ENCODE measurements at places on chromosomes 16 and 17.

DNA sequence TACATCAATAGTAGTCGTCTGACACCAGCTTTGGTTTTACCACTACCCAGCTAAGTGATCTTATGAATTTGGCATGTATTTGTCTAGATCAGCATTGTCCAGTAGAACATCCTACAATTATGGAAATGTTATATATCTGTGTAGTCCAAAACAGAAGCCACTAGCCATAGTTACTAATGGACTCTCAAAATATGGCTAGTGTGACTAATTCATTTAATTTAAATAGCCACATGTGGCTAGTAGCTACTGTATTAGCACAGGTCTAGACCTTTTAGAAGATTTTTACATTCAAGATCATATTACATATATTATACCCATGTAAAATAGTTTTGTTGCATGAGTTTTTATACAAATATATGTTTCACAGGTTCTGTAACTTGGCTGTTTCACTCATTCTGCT lies 27.0 kb upstream of the NFAT5 start:
- DNase-seq: no peak

DNA sequence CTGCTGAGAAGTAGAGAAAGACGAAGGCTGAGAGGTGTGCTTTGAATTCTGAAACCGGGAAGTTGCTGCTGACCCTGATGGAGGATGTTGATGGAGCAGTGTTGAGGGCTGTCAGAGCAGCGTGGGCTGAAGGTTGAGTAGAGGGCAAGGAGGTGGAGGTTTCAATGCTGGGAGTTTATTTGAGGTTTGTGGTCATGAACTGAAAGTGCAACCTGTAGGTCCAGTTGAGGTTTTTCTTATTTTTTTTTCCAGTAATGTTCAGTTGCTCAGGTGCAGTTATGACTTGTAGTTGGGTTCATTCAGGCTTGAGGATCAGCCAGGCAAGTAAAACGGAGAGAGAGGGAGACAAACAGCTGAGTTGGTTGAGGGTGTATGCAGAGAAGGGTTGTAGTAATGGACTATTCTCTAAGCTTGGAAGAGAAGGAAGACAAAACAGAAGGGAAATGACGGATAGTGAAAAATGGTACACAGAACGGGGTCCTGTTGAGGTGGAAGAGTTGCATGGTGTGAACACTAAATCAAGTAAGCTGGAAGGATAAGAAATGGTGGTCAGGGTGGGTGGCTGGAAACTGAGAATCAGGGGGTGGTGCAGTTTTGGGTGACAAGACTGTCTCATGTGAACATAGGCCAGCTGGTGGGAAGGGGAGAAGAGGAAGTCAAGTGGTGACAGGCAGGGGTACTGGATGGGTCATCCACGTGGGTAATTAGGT lies 8.7 kb upstream of the UBE2G1 start:
- DNase-seq: no peak

- peak; percentile 24 for DNase-seq
These were observed 6.1 kb downstream of the DRG2 start for GRCh38 chr17:18093616-18094408.

GRCh38 chr17:68580236-68580770 lies 20.9 kb downstream of the FAM20A start:
- DNase-seq: peak; percentile 67

DNA sequence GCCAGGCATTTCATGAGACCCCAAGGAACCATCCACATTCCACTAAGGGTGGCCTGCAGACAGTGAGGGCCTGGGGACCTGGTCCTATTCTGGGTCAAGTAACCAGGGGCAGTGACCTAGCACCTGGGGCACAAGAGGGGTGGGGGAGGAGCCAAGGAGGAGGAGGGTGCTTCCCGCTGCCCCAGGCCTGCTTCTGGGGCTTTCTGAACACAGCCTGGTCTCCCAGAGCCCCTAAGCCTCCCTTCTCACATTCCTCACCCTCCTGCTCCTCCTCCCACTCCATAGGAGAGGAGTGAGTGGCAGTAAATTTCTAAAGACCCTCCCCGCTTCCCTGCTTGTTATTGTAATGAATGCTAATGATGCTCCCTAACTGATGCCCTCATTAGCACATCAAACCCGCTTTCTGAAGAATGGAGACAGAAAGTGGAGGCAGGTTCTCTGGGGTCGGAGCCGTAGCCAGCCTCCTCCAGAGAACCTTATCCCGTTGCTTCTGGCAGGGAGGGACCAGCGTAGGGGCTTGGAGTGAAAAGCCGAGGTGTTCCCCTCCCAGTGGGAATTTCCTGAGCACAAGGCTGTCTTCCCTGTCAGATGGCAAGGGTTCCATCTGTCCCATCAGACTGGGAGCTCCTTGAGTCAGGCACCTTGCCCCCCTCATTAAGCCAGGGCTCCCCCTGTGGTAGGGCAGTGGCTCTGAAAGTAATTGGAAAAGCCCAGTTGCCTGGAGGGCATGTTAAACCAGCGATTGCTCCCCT lies 3.7 kb upstream of the SRCIN1 start:
- DNase-seq: no peak

GRCh38 chr16:681746-682427 lies 1.7 kb downstream of the STUB1 start:
- DNase-seq: no peak

GRCh38 chr16:85164838-85165516 lies 52.7 kb upstream of the CIBAR2 start:
- no peak for DNase-seq

GRCh38 chr16:49859125-49859811 lies 3.4 kb upstream of the ZNF423 start:
- DNase-seq: peak; percentile 56

DNA sequence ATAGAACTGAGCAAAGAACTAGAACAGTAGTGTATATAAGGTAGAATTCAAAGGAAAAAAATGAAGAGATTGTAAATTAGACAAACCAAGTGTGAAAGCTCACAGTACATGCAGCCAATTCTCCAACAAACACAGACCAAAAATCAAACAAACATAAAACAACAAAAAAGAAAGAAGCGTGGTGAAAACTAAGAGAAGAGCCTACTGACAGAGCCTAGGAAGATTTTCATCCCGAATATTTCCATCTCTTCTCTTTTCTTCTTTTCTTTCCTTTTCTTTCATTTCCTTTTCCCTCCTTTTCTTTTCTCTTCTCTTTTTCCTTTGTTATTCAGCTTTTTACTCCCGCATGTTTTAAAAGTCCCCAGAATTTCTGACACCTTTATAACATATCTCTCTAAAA lies 1103.6 kb downstream of the CDH8 start:
- no peak for DNase-seq

DNA sequence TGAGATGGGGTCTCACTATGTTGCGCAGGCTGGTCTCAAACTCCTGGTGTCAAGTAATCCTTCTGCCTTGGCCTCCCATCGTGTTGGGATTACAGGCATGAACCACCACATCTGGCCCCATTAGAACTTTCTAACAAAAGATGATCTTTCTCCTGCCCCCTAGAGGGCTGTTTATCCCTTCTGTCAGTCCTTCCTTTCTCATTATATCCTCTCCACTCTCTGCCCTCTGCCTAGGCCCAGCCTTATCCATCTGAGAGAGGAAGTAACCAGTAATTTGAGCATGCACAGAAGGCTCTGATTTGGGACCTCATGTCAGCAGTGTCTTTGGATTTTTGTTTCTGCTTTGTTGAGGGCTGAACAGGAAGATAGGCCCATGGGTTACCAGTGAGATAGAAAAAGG lies 4.4 kb upstream of the DHX40 start:
- DNase-seq: peak; percentile 22

GRCh38 chr16:23330161-23330560 lies 28.1 kb downstream of the SCNN1B start:
- no peak for DNase-seq

DNA sequence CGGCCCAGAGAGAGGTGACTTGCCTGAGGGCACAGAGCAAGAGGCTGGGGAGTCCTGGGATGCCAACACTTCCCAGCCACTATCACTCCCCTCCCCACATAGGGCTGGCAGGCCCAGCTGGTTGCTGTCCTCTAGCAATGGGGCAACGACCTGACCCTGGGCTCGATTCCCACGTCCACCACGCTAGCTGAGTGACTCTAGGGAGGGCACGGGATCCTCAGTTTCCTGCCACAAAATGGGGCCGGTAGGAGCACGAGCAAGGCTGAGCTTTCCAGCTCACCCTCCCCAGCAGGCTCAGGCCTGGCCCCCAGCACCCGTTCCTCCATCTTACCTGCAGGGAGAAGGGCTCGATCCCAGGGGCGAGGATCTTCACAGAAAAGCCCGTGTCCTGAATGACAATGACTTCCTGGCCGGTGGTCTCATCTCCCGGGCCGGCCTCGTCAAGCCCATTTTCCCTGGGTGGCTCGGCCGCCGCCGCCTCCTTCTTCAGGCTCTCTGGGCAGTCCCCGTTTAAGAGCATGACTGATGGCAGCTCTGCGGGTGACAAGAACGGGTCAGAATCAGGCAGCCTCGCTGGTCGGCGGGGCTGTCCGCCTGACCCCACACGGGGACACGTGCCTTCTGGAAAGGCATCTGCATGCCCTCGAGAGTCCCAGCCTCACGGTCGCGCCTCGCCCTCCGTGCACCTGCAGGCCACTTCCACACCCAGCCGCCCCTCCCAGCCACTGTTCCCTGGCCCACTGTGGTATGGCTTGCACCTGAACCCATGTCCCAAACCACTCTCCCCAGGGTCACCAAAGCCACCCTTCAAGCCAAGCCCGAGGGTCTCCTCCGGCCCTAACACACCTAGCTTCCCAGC lies 7.3 kb downstream of the CLUH start:
- DNase-seq: no peak

DNA sequence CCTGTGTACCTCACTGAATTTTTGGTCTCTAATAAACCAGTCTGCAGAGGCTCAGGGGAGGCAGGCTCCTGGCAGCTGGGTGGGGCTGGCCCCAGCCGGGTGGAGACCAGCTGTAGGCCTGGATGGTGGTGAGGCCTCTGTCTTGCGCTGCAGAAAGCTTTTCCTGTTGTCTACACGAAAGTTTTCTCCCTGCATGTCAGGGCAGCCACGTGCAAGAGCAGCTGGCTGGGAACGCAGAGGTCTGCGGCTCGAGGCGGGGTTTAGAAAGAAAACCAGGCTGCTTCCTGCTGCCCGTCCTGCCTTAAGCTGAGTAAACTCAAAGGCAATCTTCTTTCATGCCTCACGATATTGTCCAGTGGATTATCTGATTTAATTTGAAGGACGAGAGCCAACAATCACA lies 2.4 kb downstream of the SERPINF1 start:
- DNase-seq: peak; percentile 78

Measured in adipocyte (in vitro differentiated cells).